Kasumi-1 (cell line): ENCODE measurements at places on chromosomes 2 and 18.

- DNase-seq: no peak
These were observed 256.1 kb downstream of the XIRP2 start for GRCh38 chr2:167144179-167144898.

- DNase-seq: no peak
These were observed 228.7 kb downstream of the PIK3C3 start for GRCh38 chr18:42183746-42184145.

GRCh38 chr2:215917953-215918620, 95.3 kb downstream of the MREG start:
- no peak for DNase-seq

DNA sequence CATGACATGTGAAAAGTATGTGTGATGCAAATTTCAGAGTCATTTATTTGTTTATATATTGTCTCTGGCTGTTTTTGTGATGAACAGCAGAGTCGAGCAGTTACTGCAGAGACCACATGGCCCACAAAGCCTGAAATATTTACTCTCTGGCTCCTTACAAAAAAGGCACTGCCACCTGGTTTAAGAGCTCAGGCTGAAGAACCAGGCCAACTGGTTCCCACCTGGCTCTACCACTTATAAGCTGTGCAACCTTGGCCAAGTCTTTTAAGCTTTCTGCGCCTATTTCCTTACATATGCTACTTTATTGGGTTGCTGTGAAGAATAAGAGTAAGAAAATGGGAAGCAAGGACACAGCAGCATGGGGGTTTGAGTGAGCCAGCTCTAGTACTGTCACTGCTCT, 207.6 kb downstream of the L3MBTL4 start:
- DNase-seq: no peak

GRCh38 chr2:208033701-208034502, 8.6 kb upstream of the PLEKHM3 start:
- DNase-seq: no peak

- DNase-seq: no peak
These were observed 99.5 kb downstream of the MEIS1 start for GRCh38 chr2:66534461-66534860.

- DNase-seq: no peak
These were observed 6.9 kb downstream of the ZNF516 start for GRCh38 chr18:76488190-76488589.

DNA sequence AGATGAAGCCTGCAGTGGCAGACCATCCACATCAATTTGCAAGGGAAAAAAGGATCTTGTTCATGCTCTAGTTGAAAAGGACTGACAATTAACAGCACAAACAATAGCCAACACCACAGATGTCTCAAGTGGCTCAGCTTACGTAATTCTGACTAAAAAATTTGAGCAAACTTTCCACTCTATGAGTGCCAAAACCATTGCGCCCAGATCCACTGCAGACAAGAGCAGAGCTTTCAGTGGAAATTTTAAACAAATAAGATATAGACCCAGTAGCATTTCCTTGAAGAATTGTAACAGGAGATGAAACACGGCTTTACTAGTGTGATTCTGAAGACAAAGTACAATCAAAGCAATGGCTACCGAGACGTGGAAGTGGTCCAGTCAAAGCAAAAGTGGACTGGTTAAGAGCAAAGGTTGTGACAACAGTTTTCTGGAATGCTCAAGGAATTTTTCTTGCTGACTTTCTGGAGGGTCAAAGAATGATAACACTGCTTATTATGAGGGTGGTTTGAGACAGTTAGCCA, 12.0 kb upstream of the ZNF396 start:
- no peak for DNase-seq

- DNase-seq: no peak
These were observed 38.9 kb downstream of the RHOB start for GRCh38 chr2:20485612-20486388.

DNA sequence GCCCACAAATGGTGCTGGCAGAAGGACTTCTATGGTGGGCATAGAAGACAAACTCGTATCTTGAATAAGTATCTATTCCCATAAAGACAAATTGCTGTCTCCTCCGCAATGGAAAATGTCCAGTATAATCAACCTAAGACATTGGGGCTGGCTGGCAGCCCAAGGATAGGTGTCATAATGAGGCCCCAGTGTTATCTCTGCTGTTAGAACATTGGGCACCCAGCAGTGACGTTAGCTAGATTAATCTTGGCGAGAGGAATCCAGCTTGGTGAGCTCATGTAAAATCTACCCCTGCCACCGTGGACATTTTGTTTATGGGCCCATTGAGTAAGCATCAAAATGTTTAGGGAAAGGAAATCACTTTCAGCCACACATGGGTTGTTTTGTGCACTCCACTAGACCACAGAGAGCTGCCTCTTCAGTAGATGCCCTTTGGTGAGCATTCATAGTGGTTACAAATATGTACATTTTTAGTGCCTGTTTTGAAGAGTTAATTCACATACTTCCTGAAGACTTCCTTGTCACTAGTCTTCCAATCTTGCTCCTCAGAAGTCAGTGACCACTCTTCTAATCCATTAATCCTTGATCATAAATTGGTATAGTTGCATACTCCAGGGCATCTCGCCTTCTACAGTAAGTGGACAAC, 48.2 kb upstream of the KDM3A start:
- no peak for DNase-seq

GRCh38 chr2:134420920-134421319, 167.0 kb downstream of the MGAT5 start:
- no peak for DNase-seq

- no peak for DNase-seq
These were observed 162.4 kb downstream of the CELF4 start for GRCh38 chr18:37403100-37403781.

DNA sequence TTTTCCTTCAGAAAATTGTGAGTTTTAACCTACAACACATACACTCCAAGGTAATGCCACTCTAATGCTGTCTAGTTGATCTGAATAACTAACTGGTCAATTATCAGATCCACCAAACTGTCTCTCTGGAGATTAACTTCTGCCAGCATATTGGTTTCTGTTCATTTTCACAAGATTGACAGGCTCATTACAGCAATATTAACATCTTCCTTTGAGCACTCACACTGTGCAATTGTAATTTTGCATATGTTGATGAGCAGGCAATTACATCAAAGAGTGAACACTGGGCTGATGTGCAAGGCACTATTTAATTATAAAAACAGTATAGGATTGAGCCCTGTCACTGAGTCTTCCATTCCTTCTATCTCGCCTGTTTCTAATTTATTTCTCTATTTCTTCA, 197.3 kb downstream of the SLC8A1 start:
- DNase-seq: no peak

DNA sequence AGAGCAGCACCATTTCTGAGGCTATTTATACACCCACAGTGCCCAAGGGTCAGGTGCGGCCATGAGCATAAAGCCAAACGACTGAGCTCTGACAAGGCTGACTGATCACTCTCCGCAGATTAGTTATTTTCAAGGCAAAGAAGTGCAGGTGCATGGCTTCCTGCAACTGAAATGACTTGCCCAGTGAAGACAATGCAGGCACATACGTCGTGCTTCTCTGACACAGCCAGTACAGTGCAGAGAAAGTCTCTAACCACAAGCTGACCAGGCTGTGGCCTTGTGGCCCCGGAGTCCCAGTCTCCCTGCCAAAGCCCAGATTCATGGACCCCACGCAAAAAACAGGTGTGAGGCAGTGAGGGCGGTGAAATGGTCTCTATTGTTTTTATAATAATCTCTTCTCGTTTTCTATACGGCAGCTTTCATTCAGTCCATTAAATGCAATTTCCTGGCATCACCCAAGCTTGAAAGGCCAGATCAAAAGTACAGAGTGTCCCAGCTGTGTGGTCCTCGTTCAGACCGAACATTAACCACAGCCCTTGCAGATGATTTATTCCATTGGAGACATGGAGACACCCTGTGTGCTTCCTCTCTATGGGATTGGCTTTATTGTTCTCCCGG, 447.0 kb upstream of the ID2 start:
- DNase-seq: no peak

GRCh38 chr2:33614190-33614589, 15.1 kb upstream of the FAM98A start:
- DNase-seq: no peak

GRCh38 chr2:239375278-239376061, 25.4 kb downstream of the HDAC4 start:
- DNase-seq: no peak

DNA sequence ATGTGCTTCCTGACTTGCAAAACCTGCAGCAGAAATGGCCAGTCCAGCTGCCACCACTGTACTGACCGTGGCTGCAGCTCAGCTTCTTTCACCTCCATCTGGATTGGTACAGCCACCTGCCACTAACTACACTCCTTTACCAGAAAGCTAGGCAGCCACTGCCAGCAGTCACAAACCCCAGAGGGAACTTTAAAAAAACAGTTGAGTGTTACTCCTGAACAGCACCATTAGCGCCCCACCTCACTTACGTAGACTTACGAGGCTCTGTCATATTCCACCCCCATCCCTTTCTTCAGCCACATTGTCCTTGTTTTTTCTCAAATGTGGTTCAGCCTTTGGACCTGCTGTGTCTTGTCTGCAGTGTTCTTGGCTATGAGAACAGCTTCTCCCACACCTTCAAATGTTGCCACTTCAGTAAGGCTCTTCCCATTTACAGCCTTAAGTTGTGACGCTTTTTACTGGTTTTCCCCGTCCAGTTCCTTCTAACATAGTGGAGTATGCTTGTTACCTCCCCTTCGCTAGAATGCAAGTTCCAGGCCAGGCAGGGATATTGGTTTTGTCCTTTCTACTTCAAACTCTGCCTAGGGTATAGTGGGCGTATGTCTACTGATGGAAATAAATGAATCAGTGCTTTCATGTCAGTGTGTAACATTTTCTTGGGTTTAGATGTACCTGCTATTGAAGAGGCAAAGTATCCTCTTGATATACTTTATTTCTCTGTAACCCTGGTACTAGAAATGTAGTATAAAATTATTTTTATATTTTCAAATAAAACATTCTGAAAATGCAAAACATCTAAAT, 17.0 kb downstream of the HNRNPA3 start:
- DNase-seq: no peak

GRCh38 chr2:20614201-20615067, 36.5 kb downstream of the HS1BP3 start:
- DNase-seq: no peak

DNA sequence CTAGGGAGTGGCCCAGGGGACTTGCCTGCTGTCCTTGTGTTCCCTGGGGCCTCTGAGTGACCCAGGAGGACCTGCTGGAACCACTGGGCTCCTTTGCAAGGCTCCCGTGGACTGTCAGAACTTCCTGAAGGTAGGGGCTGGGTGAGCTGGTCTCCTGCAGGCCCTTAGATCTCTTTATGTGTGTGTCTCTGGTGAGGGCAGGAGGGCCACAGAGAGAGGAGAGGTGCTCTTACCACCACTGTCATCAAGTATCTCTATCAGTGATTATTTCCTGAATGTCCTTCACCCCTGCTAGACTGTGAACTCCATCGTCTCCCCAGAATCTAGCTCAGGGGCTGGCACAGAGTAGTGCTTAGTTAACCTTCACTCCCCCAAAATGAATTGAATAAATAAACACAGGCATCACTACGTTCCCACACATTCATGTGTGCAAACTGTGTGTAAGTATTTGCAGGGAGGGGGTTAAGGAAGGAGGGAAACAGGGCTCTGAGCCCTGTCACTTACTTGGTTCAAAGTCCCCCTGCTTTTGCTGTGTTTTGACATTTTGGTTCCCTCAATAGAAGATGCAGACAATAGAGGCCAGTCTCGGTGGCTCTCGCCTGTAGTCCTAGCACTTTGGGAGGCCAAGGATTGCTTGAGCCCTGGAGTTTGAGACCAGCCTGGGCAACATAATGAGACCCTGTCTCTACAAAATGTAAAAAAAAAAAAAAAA, 100.8 kb upstream of the HAAO start:
- DNase-seq: no peak

GRCh38 chr18:22318745-22319407, 98.8 kb downstream of the CTAGE1 start:
- DNase-seq: no peak

DNA sequence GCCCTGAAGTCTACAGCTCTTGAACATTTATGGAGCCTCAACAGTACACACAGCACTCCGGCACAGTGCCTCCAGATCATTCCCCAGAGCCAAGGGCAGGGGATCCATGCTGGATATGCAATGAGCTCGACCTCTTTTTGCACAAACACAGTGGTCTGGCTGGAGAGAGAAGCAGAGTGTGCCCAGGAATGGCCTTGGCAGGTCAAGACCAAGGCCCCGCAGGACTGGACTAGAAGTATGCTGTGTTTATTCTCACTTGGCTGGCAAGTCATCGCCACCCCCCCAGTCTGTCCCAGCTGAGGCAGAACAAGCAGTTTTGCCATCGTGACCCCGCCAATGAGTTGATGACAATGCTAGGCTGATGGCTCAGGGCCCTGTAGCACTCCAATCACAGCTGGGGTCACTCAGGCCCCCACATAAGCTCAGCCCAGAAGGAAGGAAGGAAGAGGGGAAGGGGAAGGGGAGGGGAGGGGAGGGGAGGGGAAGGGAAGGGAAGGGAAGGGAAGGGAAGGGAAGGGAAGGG, 212.1 kb downstream of the TTC32 start:
- no peak for DNase-seq

DNA sequence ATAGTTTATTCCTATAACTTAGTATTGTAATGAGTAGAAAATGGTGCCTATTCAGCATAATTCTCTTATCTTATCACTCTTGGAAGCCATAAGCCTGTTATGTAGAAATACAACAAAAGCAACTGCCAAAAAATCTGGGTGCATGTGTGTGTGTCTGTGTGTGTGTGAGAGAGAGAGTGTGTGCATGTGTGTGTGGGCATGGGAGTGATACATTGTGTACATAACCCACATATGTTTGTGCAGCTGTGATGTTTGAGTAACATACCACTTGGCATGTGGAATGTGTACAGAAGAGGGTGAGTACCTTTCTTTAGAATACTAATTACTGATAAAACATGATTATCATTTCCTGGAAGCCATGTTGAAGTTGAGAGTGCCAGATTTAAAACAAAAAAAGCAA, 642.3 kb upstream of the SYT4 start:
- no peak for DNase-seq

- no peak for DNase-seq
These were observed 117.3 kb downstream of the WDSUB1 start for GRCh38 chr2:159169187-159169586.

GRCh38 chr2:237752761-237753165, 45.8 kb upstream of the RBM44 start:
- no peak for DNase-seq
